NCI-H226 (cell line): ENCODE measurements at places on chromosomes 11 and 22.

- DNase-seq = no peak
Observed at GRCh38 chr11:30990625-30991296, 378.8 kb downstream of the DCDC1 start.

DNA sequence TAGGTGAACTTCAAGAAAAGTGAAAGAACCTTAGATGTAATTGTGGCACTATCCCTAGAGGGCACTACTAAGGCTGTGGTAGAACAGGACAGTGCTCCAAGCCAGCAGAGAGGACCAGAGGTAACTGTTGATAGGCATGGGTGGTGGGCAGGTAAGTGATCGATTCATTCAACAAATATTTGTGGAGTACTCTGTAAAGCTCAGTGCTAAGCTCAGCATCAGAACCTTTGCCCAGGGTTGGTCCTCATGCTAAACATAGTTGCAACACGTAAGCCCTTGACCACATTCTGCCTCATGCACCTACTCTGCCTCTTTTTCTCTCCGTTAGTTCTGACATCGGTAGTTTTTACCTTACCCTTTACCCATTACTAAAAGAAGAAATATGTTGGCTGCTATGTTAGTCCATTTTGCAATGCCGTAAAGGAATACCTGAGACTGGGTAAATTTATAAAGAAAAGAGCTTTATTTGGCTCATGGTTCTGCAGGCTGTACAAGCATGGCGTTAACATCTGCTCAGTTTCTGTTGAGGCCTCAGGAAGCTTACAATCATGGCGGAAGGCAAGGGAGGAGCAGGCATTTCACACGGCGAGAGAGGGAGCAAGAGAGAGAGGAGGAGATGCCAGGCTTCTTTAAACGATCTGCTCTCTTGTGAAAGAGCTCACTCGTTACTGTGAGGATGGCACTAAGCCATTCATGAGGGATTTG is 18.4 kb upstream of the NNMT start:
- no peak for DNase-seq

- DNase-seq = no peak
Observed at GRCh38 chr11:6608726-6609501, 3.1 kb downstream of the TAF10 start.

DNA sequence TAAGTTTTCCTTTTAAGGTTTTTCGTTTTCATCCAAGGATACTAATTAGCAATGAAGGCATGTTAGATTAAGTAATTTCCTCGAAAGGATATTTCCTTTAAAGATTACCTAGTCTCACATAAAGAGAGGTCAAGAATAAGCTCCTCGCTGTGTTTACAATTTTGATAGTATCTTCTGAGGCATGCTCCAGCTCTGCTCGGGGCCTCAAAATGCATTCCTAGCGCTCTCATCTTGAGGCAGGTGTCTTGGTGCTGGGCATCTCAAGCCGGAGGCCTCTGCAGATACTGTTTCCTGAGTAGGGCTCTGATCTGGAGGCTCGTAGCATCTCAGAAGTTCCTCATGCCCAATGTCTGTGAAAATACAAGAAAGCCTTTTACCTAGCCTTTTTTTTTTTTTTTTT is 128.6 kb upstream of the SNX19 start:
- no peak for DNase-seq

GRCh38 chr22:48880749-48881148 is 946.9 kb downstream of the BRD1 start:
- DNase-seq = no peak

GRCh38 chr11:125929445-125930075 is 16.3 kb upstream of the VSIG10L2 start:
- peak; percentile 4 for DNase-seq

DNA sequence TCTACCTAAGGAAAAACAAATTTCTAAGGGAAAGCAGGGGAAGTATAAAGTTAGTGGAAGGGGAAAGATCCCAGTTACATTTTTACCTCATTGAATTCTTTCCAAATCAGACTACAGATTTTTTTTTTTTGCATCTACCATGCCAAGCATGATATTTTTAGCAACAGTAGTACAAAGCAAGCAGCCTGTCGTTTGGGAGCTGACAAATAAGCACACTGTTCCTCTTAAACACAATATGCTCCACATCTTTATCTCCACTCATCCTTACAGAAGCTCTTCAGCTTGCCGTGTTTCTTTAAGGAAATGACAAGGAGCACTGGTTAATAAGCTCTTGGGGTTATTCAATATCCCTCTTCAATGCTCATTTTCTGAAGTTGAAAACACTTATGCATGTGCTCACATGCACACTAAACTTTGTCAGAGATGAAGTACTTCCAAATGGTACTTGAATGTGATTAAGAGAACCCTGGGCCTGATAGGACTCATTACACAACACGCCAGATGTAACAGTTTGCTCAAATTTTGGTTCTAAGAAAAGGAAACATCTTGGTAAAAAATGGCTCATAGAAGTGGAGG is 53.8 kb downstream of the PAX6 start:
- DNase-seq = no peak

- DNase-seq = no peak
Observed at GRCh38 chr22:38869663-38870062, 2.4 kb downstream of the CBX6 start.
